RPMI7951 (cell line): ENCODE measurements at places on chromosomes 4 and X.

GRCh38 chr4:22334155-22334554 is 181.7 kb downstream of the ADGRA3 start:
- DNase-seq, result no peak

GRCh38 chr4:42401171-42401570 is 3.9 kb downstream of the SHISA3 start:
- DNase-seq, result no peak

DNA sequence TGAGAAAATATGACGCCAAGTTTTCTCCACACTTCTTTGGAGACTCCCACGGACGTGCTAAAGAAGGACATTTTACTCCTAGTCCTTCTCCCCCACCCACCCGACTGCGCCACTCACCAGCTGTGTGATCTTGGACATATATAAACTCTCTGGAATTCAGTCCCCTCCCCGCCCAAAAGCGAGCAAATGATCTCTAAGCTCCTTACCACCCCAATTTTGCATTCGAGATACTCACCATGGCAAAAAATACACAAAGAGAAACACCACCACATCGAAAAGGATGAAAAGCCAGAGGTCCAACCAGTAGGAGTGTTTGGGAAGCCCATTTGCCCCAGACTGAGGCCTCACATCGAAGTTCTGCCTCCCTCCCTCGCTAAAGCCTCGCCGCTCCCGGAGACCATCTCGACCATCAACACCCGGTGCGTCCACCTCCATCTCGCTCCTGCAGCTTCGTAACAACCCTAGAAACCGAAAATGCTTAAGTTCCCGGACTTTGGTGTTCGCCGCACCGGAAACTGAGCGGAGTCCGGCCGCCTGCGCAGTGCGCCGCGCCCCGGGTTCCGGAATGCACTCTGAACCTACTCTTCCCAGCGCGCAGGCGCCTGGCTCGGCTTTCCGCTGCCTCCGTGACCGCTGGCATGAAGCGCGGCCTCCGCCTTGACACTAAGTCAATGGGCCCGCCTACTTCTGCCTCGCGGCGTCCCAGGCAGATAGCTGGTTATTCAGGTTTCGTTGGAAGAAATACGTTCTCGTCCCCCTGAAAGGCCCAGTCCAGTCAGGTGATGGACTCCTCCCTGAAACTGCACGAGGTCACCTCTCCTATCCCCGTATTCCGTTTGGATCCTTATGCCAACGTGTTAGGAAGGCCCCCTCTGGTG is 21.6 kb downstream of the FABP2 start:
- peak; percentile 90 for DNase-seq

GRCh38 chrX:11462136-11462535 is 168.9 kb downstream of the AMELX start:
- DNase-seq, result no peak

DNA sequence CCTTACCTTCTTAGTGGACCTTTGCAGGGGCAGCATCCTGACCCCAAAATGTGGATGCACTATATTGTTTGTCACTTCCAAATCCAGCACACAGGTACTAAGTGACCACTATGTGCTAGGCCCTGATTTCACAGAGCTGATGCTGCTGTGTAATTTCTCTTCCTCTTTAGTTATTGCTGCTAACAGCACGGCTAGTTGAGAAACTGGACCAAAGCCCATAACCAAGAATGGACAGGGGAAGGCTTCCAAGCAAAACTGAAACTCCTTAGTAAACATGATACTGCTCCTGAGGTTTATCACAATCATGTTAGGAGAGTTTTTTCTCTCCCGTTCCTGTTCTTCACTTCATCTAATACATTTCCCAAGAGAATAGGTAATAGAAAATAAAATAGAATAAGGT is 172.9 kb upstream of the TTC29 start:
- peak; percentile 11 for DNase-seq

DNA sequence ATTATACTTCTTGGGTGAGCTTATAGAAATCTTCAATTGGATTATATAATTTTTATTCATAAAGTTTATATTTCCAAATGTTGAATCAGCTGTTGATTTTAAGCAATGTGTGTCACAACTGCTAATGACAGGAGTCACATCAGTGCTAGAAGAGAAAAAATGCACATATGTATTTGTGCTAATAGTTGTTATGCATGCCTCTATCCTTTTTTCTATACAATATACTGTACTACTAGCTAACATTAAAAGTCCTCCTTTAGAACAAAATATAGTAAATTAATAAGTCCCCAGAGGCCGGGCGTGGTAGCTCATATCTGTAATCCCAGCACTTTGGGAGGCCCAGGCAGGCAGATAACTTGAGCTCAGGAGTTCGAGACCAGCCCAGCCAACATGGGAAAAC is 23.7 kb upstream of the HNRNPD start:
- DNase-seq, result no peak

- no peak for DNase-seq
These were observed 46.8 kb upstream of the BCOR start for GRCh38 chrX:40144576-40144975.

DNA sequence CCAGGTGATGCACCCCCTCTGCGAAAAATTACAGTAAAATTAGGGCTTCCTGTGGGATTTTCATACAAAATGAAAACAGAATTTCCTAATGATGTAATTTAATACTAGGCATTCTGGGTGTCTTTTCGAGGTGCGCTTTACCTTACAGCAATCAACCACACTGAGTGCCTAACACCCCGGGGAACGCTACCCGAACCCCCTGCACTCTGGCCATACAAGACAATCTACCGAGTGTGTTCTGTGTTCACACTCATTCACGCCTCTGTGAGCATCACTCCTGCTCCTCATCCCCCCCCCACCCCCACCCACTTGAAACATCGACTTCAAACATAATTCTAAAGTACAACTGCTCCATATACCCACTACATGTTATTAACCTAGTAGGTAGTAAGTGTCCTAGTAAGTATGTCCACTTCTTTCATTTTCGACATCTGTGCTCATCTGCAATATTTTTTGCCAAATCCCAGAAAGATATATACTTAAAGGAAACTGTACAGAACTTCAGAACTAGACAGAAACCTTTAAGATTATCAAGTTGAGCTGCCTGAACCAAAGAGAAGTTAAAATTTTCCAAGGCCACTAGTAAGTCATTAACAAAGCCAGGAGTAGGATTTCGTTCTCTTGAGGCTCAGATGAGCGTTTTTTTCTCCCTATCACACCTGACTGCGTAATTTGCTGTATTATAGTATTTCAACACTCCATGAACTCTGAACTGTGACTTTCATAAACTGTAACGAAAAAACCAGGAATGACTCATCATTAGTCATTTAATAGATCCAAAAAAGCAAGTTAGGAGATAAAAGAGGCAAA is 80.0 kb downstream of the FAT1 start:
- DNase-seq, result peak; percentile 65

DNA sequence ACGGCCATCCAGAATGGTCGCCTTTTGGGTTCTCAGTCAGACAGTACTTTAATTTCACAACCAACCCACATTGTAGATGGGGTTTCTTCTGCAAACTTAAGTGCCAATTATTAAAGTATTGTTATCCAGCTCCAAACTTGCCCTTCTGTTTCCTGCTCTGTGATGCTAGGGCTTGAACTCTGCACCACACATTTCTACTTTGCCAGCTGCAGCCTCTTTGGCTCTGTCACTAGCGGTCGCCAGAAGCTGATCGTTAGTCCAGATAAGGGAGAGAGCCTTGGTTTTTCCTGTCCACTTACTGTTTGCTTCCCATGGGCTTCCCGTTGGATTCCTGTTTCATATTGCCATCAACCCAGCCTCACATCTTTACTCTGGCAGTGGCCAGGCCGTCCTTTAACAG is 196.6 kb downstream of the ASB9 start:
- DNase-seq, result no peak

- DNase-seq, result no peak
These were observed 82.1 kb downstream of the GUCY2F start for GRCh38 chrX:109399831-109400230.

- DNase-seq, result no peak
These were observed 188.4 kb upstream of the ANK2 start for GRCh38 chr4:112860830-112861690.

DNA sequence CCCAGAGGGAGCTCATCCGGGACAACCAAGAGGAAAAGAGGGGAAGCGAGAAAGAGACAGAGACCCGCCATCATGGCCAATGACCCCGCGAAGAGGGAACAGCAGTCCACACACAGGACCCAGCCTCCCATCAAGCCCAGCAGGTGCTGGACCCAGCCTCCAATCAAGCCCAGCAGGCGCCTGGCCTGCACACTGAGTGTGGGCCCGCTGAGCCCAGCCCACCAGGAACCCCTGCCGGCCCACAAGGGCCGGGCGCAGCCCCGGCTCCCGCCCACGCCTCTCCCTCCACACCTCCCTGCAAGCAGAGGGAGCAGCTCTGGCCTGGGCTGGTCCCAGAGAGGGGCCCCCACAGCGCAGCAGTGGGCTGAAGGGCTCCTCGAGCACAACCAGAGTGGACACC is 391.1 kb downstream of the IDS start:
- DNase-seq, result no peak

DNA sequence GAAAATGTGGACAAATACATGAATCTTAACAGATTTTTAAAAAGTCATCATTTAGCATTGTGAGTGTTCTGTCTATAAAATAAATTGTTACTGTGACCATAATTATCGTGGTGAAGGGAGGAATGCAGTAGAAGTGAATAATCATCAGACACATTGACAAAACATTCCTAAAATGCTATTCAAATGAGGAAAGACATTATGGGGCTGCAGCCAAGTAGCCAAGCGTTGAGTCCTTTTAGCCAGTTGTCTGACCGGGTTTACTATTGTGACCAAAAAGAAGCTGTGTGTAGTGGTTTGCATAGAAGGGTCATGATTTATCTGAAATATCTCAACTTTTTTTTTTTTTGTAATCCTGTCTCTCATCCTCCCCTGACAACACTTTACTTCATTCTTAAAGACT is 19.5 kb downstream of the WWC2 start:
- peak; percentile 72 for DNase-seq

DNA sequence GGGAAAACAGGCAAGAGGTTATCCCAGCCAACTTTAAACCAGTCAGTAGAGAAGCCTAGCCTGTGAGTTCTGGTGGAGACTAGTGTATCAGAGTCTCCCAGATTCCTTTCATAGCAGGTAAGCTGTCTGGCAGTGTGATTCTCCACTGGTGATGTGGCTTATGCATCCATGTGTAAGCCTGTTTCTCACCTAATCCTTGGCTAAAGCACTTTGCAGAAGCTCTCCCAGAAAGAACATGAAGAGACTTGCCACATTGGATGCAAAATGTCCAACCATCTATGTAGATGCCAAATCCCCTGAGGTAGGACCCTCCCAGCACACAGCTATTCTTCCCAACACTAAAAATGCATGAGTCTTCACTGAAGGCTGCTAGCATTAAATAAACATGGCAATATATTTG is 111.7 kb downstream of the CHRNA9 start:
- DNase-seq, result no peak

- no peak for DNase-seq
These were observed 57.5 kb upstream of the GC start for GRCh38 chr4:71841336-71841735.

DNA sequence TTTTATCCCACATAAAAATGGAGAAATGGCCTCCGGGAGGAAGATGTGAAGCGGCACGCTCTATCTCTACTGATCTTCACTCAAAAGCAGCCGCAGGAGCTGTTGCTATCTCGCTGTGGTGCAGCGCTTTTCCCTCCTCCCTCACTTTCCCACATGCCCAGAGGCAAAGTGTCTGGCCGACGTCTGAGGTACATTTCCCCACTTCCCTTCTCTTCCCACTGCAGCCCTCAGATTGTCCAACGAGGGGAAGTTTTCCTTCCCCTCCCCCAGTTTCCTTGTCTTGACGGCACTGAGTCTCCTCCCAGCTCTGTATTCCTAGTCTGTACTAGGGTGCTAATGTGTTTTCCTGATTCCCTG is 660 bp upstream of the COL25A1 start:
- DNase-seq, result peak; percentile 42

DNA sequence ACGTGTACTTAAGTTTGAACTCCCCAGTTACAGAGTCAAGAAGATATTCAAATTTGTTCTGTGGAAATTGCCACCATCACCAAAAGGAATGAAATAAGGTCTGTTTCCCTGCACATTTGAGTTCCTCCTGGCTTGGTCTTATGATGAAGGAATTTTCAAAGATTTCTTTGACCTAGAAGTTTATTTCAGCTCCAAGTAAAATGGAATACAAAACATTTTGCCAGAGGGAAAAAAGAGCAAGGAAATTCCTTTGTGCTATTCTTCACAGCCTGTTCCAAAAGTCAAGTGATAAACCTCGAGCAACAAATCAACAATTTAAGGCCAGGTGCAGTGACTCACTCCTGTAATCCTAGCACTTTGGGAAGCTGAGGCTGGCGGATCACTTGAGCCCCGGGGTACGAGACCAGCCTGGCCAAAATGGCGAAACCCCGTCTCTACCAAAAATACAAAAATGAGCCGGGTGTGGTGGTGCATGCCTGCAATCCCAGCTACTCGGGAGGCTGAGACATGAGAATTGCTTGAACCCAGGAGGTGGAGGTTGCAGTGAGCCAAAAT is 3.4 kb downstream of the NKRF start:
- no peak for DNase-seq

DNA sequence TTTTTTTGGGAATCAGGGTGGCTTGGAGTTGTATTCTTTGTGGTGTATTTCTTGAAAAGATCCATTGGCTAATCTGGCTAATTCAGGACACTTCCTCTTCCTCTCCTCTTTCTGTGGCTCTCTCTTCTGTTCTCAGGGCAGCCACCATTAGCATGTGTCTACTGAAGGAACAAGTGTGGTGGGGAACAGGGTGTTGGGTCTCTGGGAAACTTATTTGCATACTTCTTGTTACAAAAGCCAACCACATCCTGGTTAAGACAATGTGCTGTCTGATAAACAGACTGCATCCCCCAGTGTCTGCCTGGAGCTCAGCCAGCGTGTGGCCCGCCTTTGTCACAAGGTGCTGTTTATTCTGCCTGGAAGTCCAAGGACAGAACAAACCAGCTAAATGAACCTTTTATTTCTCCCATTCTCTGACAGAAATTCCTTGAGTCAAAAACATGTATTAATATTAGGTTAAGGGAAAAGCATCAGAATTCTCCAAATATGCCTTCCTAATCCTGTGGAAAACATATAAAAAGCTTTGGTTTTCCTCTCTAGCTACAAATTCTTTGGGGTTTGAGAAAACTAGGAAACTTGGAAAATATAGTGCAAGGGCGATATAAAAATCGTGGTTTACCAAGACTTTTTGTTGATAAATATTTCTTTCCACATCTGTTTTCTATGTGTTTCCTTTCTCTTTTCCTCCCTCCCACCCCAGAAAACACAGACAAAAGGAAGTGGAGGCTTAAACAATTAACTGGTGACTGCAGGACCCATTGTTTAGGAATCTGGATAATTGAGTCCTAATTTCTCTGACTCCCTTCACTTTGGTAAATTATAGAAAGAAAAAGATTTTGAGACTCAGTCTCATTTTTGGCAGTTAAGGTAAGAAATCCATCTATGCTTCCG is 203.6 kb downstream of the SPRY1 start:
- DNase-seq, result peak; percentile 82

DNA sequence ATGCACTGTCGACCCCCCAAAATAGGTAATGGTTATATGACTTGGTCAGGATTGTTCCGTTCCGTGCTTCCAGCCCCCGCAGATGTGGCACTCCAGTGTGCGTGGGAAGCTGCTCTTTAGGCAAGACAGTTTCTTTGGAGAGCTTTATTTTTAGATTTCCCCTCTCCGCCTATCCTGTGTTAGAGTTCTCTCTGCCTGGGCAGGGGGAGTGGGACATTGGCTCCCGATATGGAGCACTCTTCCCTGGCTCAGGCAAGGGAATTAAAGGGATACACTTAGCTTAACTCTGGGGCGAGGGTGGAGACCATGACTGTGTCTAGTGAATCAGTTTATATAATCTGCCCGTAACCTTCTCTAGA is 36.0 kb downstream of the DLG3 start:
- peak; percentile 41 for DNase-seq
